ENCODE measurements at places on chromosomes 16 and 17.

DNA sequence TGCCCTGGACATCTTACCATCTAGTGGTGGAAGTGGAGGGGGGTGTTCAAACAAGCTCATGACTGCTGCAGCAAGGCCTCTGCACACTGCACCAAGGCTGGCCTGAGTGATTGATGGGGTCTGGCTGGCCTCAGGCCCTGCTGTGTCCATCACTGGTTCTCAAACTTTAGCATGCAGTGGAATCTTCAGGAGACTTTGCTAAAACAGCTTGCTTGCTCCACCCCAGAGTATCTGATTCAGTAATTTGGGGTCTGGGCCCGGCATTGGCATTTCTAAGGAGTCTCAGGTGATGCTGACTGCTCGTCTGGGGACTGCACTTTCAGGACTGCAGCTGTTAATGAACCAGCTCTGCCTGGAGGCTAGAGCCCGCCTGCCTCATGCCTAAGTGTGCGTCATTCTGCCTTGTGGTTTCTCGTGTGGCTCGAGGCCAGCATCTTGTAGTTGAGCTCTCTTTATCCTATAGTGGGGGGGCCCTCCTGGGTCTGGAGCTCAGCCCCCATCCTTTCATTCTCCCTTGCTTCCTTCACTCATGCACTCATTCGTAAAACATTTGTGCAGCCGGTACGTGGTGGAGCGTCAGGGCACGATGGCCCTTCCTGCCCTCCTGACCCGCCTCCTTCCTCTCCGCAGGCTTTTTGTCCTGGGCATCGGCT lies 4.1 kb downstream of the MGAT5B start:
- DNase-seq: no peak

DNA sequence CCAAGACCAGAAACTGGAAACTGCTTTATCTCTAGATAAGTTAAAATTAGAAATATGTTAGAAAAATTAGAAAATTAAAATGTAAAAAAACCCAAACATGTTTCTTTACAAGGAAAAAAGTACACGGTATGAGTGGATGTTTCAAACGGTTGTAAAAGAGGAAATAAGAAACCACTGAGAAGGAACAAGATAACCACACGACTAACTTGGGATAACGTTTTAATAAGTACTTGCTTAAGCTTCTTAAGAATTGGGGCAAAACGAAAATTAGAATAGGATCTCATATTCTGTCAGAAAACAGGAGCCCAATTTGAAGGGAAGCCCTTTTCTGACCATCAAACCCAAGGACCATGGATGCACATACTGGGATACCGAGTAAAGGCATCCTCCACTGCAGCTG lies 31.0 kb downstream of the MBTPS1 start:
- DNase-seq: no peak

- DNase-seq: no peak
Measured at GRCh38 chr16:83715217-83715920, 92.4 kb upstream of the HSBP1 start.

DNA sequence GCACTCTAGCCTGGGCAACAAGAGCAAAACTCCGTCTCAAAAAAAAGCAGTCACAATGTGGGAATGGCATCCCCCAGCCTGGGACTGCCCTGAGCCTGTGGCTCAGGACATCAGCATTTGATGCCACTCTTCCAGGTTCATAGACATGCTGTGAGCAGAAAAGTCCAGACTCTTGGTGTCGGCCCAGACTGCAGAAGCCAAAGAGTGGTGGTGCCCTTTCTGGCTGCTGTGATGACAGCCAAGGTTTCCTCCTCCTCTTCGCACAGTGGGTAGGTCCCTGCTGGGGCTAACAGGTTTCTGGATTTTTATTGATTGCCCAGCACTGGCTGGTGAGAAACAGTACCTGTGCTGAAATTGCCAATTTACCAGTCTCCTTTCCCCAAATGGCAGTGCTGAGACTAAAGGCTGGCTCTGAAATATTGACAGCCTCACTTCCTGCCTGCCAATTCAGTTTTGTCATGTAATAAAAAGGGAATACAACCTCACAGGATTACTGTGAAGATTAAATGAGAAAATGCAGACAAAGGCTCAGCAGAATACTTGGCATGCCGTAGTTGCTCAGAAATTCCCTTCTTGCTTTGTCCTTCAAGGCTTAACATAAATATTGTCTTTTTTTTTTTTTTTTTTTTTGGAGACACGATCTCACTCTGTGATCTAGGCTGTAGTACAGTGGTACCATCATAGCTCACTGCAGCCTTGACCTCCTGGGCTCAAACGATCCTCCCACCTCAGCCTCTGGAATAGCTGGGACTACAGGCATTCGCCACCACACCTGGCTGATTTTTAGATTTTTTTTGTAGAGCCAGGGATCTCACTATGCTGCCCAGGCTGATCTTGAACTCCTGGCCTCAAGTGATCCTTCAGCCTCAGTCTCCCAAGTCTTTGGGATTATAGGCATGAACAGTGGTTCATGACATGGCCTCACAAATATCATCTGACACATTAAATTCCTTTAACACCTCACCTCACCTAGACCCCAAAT lies 15.5 kb upstream of the UBE2G1 start:
- DNase-seq: no peak

DNA sequence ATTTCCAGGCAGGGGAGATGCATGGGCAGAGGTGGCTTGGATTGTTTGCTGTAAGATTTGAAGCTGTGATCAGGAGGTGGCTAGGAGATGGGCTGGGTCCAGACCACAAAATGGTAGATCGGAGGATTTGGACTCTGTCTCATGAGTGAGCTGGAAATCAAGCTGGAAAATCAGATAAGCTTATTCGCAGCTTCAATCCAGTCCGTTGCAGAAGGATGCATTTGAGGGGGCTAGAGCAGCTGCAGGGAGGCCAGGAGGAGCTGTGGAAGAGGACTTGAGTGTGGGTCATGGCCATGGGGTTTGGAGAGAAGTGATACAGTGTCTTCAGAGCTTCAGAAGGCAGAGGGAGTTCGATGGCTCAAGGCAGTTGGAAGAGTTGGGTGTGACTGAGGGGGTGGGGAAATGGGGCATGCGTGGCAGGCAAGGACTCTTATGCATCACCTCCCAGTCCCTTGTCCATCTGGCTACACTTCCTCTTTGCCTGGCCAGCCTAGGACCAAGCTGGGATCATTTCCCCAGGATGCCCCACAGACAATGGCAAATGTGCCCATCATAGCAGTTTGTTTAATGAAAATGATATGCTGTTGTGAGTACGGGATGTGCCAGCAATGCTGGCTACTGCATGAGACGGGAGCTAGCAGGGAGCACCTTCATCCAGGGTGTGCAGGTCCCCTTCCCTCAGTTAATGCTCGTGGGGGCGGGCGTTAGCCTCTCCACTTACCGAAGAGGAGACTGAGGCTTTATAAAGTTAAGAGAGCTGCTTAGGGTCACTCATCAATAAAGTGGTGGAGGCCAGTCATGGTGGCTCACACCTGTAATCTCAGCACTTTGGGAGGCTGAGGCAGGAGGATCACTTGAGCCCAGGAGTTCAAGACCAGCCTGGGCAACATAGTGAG lies 20.6 kb downstream of the QPRT start:
- DNase-seq: no peak

All from hematopoietic multipotent progenitor cell treated with erythropoietin and hydrocortisone succinate and interleukin-3 and kit ligand, for 17 days (in vitro differentiated cells).